ENCODE measurements at places on chromosomes 16 and 17. TPM values are rescaled to one million over a fixed set of nuclear protein-coding genes. Genes with fewer than 3 reads are reported as not detected.

CASKIN1 gene
- 19.0 TPM for total RNA-seq

- DNase-seq = no peak
Observed at GRCh38 chr17:47967607-47968252, 3.2 kb upstream of the CDK5RAP3 start.

GRCh38 chr16:69741519-69741918 is 13.2 kb downstream of the NOB1 start:
- no peak for DNase-seq

GRCh38 chr17:51718983-51719382 is 439.5 kb downstream of the CA10 start:
- no peak for DNase-seq

DNA sequence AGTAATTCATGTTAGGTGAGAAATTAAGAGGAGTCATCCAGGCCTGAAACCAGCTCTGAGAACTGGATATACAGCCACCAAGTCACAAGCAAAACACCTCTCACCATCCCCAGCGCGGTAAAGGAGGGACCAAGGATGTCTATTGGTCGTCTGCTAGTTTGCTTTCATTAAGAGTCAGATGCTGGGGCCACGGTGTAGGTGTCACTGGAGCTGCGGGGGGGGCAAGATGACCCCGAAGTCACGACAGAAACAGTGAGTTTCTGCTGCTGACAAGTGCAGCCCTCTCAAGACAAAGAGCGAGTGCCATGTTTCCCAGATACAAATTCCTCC is 790 bp downstream of the NCBP3 start:
- DNase-seq = peak; percentile 21

DNA sequence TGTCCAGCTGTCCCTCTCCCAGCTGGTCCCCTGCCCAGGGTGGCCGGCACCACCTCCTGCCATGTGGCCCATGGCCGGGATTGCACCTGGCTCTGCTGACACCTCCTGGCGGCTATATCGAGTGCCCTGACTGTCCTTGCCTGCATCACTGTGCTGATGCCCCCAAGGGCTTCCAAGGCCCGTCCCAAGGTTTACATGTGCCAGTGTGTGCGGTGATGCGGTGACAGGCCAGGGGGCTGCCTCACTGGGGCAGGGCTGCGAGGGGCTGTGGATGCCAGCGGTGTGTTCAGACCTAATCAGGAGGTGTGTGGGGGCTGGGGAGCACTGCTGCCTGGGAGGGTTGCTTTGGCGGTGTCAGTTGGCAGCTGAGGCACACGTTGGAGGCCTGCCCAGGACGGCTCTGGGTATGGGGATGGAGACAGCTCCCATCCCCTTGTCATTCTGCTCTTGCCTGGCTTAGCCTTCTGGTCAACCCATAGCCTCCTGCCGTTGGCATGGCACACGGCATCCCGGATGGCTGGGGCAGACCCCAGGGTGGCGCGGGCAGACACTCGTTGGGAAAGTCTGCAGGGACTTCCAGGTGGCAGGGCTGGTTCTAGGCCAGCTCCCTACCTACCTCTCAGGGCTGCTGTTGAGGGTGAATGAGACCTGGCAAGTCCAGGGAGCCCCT is 5.5 kb downstream of the MAP2K3 start:
- DNase-seq = peak; percentile 79

Data from cerebellum (tissue), 4 donors.